Fibroblast of villous mesenchyme (primary cell): ENCODE measurements at places on chromosomes 11 and 22.

DNA sequence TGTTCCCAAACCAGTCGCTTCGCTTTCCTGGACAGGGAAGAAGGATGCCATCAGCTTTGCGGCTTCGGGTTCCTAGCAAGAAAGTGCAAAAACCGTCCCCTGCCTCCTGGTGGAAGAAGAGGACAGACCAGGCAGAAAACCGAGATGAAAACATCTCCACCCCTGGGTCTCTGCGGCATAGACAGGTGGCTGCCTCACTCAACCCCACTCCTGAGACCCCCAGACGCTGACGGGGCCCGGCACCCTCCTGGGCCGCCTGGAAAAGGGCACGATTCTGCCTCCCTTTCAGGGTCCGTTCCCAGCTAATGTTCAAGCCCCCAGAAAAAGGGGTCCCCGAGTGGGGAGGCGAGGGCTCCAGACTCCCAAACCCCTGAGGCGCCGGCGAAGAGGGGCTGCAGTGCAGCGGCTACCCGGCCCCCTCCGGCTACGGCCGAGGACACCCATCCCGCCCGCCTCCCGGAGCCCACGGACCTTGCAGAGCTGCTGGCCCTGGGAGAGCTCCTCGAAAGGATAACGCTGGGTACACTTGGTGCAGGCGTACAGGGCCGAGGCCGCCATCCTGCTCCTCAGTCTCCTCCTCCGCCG, 569 bp downstream of the FAM76B start:
- DNase-seq, result peak; percentile 48

DNA sequence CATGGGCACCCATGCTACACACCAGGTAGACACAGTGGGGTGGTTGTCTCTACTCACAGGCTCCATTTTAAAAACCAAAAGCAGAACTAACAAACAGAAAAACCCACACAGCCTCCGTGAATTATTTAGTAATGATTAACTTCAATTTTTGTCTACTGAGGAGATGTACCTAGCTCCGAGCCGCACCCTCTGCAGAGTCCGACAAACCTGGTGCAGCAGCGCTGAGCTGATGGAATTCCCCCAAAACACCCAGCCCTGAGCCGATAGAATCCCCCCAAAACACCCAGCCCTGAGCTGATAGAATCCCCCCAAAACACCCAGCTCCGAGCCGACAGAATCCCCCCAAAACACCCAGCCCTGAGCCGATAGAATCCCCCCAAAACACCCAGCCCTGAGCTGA, 927.0 kb downstream of the BRD1 start:
- no peak for DNase-seq

GRCh38 chr11:67673902-67674301, 521 bp downstream of the ALDH3B2 start:
- DNase-seq, result no peak

GRCh38 chr11:119094816-119095065, 6.9 kb downstream of the DPAGT1 start:
- peak; percentile 87 for DNase-seq

- DNase-seq, result no peak
Measured at GRCh38 chr11:23885801-23886200, 611.1 kb upstream of the LUZP2 start.

DNA sequence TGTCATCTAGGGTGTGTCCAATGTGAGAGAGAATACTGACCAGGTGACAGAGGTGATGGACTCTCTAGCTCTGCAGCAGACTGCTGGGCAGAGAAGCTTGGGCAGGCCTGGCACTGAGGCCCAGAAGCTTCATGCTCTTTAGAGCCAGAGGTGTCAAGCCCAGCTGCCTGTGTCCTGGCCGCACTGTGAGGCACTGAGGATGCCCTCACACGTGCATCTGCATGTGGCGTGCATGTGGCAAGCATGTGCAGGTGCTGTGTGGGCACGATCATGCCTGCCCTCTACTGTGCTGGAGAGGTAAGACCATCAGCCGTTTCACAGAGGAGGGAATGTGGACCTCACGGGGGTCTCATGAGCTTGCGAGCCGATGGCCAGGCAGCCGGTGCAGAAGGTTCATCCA, 15.8 kb upstream of the TXNRD2 start:
- no peak for DNase-seq

- DNase-seq, result no peak
Measured at GRCh38 chr22:47343611-47344010, 581.2 kb downstream of the TBC1D22A start.

- no peak for DNase-seq
Measured at GRCh38 chr11:117094776-117095175, 3.5 kb downstream of the SIK3 start.

DNA sequence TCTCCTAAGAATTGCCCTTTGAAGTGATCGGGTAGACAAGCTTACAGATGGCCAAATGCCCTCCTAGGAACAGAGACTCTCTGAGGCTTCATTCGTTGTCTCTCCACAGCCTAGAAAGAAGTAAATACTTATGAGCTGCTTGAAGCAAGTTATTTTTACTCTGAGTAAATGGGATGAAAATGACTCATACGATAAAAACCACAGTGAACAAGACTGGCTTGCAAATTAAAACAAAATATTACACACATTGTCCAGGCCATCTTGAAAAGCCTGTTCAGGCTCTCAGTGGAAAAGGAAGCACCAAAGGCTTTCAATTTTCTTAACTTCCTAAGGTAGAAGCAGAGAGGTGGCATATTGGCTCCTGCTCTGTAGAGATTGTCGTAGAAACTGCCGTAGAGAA, 294.2 kb downstream of the NELL1 start:
- no peak for DNase-seq

- peak; percentile 93 for DNase-seq
Measured at GRCh38 chr11:118401880-118402590, 629 bp downstream of the ATP5MG start.

- no peak for DNase-seq
Measured at GRCh38 chr11:22584976-22585375, 40.6 kb downstream of the FANCF start.
